ENCODE measurements at places on chromosomes 3 and 15.

- DNase-seq = no peak
Measured at GRCh38 chr3:87626546-87626945, 350.2 kb upstream of the POU1F1 start.

DNA sequence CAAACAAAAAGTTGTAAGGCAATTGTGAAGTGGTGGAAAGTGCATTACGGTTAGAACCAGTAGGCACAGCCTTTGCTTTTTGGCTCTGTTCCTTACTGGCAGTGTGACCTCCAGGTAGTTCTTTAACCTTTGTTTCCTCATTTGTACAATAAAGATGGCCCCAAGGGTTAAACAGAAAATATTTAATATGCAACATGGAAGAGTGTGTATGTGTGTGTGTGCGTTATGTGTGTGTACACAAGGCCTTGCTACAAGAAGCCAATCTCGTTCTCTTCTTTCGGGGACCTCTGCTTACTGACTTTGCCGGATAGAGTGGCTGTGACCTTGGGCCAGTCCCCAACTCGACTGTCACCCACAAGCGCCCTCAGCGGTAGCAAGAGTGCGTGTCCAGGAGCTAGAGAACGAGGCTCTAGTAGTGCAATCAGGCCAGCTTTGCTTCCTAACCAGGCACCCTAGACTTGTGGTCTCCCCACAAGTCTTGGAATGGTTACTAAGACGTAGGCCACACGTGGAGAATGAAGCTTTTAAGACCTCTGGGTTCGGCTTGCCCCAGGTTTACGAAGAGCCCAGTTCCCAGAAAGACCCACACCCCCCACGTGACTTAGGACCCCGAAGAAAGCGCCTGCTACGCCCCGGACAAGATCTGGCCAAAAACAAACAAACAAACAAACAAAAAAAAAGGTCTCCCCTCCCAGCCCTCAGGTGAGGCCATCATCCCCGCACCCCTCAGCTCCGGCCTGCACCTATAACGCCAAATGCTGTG lies 593 bp downstream of the CIAO2A start:
- DNase-seq = no peak

DNA sequence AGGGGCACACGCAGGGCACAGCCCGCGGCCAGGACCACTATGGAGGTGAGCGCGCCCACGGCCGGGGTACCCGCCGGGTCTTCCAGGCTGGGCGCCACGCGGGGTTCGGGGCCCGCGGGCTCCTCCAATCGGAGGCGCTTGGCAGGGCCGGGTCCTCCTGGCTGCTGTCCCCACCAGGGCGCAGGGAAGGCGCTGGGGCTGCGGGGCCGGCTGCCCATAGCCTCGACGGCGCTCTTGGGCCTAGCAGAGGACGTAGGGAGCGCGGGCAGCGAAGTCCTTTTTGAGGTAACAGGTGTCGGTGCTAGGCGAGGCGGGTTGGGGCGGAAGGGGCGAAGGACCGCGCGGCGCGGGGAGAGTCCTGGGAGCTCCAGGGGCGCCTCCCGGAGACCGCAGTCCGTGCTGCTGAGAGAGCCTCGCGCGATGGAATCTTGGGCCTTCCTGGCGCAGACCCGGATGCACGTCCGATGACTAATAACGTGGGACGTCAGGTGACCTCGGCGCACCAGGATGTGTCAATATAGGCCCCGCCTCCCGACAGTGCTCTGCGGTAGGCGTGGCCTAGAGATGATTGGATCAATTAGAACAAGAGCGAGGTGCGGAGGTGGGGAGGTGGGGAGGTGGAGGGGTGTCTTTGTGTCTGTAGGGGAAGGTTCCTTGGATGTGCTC lies at the start of gene PRR23A:
Gene PRR23A, minus strand, starts transcription at position 218 of the 666 bp plus-strand sequence. Its CDS starts 0 bp downstream, at position 218.
- DNase-seq = no peak

- DNase-seq = no peak
Measured at GRCh38 chr3:52248816-52249547, 3.4 kb downstream of the PPM1M start.

GRCh38 chr3:168061332-168061996 lies 34.3 kb downstream of the GOLIM4 start:
- DNase-seq = no peak

GRCh38 chr3:39021029-39021428 lies 30.7 kb downstream of the SCN11A start:
- no peak for DNase-seq

- no peak for DNase-seq
Measured at GRCh38 chr3:183449791-183450190, 21.4 kb upstream of the MCF2L2 start.
